ENCODE measurements at places on chromosomes 6 and 20.

DNA sequence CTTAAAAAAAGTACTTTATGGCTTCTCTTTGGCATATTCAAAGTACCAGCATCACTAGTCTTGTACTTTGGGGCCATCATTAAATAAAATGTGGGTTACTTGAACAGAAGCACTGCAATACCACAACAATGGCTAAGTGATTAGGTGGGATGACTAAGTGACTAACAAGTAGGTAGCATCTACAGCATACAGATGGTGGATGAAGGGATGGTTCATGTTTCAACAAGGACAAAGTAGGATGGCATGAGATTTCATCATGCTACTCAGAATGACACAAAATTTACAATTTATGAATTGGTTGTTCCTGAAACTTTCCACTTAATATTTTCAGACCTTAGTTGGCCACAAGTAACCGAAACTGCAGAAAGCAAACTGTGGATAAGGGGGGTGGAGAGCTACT lies 7.7 kb downstream of the MPC1 start:
- no peak for DNase-seq

- no peak for DNase-seq
Measured at GRCh38 chr6:120990866-120991265, 343.4 kb downstream of the TBC1D32 start.

DNA sequence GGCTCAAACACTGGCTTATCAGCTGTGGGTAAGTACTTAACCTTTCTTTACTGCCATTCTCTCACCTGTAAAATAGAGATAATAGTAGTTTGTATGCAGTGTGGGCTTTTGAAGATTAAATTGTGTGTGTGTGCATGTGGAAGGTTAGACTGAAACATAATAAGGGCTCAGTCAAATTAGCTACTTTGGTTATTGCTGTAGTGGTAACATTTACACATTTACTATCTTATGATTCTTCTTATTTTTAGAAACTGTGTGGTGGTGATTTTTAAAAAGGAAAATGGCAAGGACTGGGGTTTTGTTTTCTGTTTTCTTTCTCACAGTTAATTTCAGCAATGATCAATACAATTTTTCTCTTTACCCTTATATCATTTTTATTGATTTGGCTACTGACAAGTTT lies 206.9 kb downstream of the NKAIN2 start:
- no peak for DNase-seq

GRCh38 chr6:9875605-9876353 lies 539.1 kb downstream of the TFAP2A start:
- DNase-seq, result no peak

Data from stimulated activated CD4-positive, alpha-beta T cell treated with anti-CD3 and anti-CD28 coated beads, Interleukin-1b, Interleukin-23, amount 100 ng/mL, for 4 hours (primary cell).